Fibroblast of mammary gland (primary cell): ENCODE measurements at places on chromosomes 12 and 14.
A peak's percentile ranks its signal among the peaks of the same experiment; 100 is the strongest.

DNA sequence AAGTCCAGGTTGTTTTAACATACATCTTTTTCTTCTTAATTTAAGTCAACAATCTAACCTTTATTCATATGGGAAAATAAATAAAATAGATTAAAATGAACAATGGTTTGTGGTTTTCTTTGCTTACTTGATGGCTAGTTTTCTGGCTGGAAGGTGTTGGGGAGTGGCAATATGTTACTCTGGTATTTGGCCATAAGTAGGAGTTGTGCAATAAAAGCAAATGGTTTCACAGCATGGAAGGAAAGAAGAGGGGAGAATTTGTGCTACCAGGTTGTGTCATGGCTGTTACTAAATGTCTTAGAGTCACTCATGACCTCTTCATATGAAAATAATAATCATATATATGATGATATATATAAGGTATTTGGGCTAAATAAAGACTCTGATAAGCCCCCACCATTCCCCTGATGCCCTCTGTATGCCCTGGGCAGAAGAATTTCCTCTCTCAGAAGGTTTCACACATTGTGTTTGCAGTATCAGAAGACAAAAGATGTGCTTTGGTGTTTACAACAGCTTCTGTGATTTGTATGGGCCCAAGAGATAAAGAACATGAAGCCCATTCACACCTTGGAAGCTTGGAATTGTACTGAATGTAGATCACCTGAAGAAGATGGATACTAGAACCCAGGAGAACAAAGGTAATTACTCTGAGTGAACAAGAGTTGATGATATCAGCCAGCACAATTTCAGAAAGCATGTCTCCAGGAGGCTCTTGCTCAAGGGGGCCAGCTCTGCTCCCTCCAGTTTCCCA, 160.9 kb downstream of the ALG10B start:
- DNase-seq: no peak

- peak; percentile 77 for DNase-seq
Observed at GRCh38 chr12:109597795-109598427, 24.3 kb downstream of the MVK start.

DNA sequence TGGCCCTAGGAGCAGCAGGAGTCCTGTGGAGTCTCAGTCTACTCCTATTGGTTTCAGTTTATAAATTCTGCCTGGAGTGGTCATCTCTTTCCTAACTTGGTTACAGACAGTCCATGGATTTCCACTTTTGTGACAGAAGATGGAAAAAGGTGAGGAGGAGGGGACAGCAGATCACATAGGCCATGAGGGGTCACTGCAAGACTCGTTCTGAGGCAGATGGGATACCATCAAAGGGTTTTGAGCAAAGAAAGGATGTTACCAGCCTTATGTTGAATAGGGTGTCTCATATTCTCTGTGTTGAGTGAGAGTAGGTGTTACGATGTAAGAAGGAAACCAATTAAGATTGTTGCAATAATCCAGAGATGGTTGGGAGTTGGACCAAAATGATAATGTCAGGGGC, 15.3 kb downstream of the PDE3A start:
- DNase-seq: no peak

GRCh38 chr14:93379831-93380230, 32.8 kb downstream of the COX8C start:
- no peak for DNase-seq

DNA sequence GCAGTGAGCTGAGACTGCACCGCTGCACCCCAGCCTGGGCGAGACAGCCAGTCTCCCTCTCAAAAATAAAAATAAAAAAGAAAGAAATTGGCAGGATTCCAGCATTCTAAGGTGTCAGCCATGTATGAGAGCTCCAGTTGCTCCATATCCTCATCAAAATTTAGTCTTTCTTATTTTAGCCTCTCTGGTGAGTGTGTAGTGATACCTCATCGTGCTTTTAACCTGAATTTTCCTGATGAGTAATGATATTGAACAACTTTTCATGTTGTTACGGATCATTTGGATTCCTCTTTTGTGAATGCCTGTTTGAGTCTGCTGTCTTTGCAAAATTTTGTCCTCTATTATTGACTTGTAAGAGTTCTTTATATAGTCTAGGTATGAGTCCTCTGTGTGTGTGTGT, 28.5 kb downstream of the CCDC60 start:
- no peak for DNase-seq

DNA sequence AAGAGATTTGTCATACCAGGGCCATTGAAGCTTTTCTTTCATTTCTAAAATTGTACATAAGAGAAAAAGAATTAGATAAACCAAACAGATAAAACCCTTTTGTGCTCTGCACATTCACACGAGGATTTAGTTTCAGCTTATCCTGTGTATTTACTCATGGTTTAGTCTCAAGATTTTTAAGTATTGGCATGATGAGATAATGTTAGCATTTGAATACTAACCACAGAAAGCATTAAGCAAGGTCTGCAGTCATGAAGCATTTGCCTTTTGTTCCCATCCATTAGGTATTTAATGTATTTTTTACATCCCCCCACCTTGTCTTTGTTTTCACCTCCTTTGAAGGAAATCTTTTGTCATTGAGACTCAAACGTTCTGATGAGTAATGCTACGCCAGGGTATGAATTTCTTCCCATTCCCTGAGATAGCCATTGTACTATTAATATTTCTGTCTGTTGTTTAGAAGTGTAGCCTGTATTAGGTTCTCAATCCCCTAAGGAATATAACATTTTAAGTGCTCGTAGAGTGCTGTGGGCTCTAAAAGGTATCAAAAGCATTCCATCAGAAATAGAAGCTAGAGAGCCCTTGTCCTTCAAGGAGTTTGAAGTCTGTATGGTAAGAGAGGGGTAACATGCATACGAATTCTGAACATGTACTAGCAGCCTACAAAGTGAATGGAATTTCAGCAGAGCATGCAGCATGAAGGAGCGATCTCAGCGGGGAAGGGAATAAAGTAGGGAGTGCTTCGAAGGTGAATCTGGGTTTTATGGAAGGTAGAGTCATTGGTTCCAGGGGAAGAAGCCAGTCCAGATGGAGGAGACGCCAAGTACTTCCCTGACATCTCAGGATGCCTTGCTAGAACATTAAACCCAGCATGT, 22.3 kb downstream of the CRADD start:
- DNase-seq: peak; percentile 65

DNA sequence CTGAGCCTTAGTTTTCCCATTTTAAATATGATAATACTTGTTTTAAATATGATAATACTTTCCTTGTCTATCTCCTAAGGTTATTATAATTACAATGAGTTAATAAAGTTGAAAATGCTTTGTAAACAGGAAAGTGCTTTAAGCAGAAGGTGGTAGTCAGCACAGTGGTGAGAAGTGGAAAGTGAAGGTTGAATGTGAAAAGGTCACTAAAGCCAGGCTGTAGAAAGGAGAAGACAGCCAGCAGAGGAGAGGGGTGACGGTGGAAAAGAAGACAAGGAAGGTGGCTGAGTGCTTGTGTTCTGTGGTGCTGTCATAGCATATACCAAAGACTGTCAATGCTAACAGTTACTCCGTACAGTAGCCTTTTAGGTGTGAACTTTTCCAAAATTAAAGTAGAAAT, 117.8 kb downstream of the ESR2 start:
- no peak for DNase-seq

DNA sequence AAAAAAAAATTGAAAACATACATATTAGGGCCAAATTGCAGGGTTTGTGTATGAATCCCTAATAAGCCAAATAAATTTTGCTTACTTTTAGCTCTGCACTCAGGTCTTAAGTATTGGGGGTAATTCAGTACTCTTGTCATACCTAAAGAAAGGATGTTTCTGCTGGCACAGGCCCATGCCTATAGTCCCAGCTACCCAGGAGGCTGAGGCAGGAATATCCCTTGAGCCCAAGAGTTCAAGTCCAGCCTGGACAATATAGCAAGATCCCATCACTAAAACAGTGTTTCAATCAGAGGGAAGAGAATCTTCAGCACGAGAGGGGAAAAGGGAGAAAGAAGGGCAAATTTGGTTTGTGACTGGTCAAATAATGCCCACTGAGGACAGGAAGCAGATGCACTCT, 3.4 kb upstream of the GPR19 start:
- DNase-seq: no peak

DNA sequence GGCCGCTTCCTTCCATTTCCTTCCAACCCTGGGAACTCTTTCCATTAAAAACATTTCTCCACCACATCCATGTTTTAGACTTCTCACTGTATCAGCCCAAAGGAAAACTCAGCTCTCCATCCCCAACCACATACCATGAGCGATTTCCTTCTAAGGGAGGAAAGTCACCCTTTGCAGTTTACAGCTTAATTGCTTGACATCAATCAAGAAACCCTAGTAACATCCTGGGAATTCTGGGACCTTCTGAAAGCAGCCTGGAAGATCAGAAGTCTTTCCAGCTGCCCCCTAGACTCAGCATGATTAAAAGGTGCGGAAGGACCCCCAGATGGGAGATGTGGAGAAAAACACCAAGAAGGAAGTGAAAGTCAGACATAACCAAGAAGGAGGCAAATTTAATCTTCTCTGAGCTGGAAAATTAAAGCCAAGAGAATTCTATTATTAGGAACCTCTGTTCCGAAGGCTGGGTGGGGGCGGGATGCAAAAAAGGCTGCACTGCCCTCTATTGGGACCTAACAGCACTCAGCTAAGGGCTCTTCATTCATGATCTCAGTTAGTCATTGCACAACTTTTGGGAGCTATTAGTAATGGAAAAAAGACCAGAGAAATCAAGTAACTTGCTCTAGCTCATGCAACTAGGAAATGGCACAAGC, 73.3 kb upstream of the PLXNC1 start:
- DNase-seq: peak; percentile 95
